Fibroblast of skin of right biceps (primary cell): ENCODE measurements at places on chromosomes 7 and 10.
A peak's percentile ranks its signal among the peaks of the same experiment; 100 is the strongest.

- peak; percentile 25 for DNase-seq
Measured at GRCh38 chr7:116670409-116671015, 1.5 kb upstream of the MET start.

DNA sequence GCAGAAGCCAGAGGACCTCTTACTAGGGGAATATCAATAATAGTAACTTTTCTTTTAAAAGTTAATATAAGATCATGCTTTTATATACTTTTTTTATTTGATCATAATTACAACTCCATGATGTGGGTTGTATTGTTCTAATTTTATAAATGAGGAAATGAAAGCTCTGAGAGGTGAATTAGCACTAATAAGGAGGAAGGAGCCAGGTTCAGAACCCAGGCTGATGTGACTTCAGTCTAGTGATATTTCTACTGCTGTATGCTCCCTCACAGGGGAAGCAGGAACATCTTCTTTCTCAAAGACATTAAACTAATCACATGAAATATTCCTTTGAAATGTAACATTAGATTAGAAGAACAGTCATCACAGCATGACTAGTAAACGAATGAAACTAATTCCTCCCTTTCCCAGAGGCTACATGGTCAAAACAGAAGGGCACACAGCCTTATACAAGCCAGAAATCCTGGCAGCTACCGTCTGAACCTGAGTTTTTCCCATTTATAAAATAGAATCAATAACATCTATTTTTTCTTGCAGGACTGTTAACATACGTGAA lies 81.4 kb upstream of the GJD4 start:
- DNase-seq = no peak

DNA sequence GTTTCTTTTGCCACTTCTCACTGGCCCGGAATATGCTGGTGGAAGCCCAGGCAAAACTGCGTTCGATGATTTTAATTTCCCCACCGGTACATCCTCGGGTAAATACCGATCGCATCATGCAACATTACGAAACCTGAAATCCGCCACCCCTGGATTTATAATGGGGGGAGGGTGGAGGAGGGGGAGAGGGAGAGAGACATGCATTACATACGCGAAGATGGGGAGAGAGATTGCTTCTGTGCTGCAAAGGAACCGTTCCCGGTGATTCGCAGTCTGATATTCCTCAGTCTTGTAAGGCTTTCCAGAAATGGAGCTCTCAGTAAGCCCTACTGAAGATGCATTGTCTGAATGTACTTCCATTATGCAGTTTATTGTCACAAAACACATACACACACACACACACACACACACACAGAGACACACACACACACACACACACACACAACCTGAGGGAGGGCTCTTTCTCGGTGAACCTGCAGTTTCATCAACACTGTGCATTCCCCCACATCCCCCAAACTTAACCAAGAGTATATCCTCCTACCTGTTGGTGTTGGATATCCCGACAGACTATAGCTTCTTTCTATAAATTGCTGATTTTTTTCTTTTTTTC lies 741 bp downstream of the GPR85 start:
- peak; percentile 29 for DNase-seq

GRCh38 chr7:70696201-70696754 lies 435.7 kb upstream of the GALNT17 start:
- peak; percentile 59 for DNase-seq

GRCh38 chr10:110615057-110615747 lies 28.9 kb upstream of the RBM20 start:
- DNase-seq = peak; percentile 21

DNA sequence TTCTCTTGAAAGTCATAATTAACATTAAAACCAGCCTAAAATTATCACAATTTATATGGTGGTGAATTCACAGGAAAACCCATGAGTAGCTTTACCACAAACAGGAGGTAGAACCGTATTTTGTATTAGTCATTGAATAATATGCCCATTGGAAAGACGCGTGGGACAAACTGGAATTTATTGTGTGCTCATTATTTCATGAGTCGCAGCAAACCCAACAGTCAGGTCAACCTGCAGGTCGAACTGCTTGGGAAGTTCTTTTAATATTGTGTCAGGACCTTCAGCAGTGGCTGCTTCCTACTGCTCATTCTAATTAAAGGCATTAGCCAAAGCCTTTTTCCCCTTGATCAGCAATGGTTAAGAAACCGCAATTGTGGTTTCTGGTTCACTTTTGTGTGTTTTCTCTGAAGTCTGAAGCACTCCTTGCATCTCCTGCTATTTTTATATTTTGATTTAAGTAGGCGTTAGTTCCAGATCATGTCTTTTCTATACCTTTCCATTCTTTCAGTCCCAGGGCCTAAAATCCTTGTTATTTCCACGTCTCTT lies 100.1 kb downstream of the RAB11FIP2 start:
- DNase-seq = peak; percentile 82

DNA sequence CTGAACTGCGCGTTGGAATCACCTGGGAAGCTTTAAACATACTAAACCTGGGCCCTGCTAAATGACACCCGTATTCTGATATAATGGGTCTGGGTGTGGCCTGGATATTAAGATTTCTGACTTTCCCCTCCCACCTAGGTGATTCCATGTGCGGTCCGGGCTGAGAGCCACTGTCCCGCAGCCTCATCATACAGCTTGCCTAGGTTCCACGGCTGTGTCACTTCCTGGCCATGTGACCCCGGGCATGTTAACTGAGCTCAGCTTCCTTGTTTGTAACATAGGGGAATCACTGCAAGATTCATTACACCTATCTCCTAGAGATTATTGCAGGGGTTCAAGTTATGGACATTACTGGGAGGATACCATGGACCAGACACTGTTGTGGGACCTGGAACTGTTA lies 472.7 kb upstream of the GALNT17 start:
- no peak for DNase-seq

DNA sequence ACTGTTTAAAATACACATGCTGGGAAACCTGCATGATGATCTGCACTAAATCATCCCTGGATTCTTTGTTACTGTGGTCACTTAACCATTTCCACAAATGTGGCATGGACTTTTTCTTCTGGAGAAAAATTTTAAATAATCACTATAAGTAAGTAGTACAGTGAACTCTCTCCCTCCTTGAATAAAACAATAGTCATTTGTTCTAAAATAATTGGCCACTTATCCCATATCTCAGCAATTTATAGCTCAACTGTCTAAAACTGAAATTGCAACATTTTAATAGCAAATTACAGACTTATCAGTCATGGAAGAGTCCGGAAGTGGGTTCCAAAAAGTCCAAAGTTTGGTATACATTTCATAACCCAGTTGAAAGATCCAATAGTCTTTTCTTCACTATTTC lies 90.9 kb downstream of the MTERF1 start:
- DNase-seq = no peak

- no peak for DNase-seq
Measured at GRCh38 chr10:59047957-59048618, 128.4 kb upstream of the PHYHIPL start.

- peak; percentile 62 for DNase-seq
Measured at GRCh38 chr10:124943301-124944092, 1.6 kb downstream of the ZRANB1 start.

DNA sequence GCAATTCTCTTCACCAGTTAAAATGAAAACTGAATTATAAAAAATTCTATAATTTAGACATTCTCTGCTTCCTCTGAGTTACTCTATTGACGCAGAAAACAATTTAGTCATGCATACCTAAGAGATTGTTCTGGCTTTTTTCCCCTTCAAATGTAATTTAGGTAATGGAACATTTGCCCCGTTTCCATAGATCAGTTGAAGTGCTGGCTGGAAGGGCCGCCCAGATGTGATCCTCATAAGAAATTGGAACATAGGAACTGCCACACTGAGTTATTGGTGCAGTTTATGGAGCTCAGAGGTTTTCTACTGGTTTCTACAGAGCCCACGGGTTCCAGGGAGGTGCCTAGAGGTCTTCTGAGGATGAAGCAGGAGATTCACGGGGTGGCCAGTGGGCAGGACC lies 581.7 kb downstream of the SDK1 start:
- no peak for DNase-seq

- DNase-seq = peak; percentile 50
Measured at GRCh38 chr10:3397231-3397630, 224.6 kb upstream of the PITRM1 start.

GRCh38 chr10:8194050-8194449 lies 139.6 kb downstream of the GATA3 start:
- no peak for DNase-seq
